ENCODE measurements at places on chromosomes 7 and 10.

GRCh38 chr10:78602201-78602932 is 466.4 kb upstream of the ZMIZ1 start:
- peak; percentile 14 for DNase-seq

GRCh38 chr10:67076144-67076543 is 150.3 kb downstream of the LRRTM3 start:
- DNase-seq: no peak

DNA sequence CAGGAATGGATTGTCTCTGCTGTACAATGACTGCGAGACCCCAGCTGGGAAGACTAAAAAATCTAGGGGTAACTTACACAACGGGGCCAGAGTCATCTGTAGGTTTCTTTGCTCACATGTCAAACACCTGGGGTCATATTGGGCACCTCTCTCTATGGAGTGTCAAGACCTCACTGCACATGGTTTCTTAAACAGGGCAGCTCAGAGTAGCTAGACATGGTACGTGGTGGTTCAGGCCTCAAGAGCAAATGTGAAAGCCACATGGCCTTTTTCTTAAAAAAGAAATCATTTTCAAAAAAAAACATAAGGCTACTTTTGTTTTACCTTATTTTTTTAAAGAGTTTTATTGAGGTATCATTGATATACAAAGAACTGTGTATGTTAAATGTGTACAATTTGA is 162.2 kb upstream of the ITGB1 start:
- no peak for DNase-seq

DNA sequence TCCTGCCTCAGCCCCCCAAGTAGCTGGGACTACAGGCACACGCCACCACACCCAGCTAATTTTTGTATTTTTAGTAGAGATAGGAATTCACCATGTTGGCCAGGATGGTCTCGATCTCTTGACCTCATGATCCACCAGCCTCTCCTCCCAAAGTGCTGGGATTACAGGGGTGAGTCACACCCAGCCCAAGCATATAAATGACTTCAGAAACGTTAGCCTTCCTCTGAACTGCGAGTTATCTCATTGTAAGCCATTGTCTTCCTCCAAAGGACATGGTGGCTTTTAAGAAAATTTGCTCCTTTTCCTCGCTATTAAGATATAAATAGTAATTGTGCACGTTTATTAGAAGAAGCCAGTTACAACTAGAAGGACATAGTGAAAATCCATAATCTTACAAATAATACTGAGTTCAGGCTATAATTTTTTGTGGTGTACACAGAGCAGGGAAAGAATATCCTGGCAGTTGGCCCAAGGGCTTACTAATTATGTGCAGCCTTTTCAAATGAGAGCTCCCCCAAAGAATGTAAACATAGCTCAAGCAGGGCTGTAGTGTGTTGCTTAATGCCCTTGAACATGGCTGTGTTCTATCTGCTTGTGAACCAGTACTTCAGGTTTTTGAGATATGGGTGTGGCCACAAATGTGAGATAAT is 495.8 kb downstream of the PARD3 start:
- no peak for DNase-seq

GRCh38 chr10:7587168-7587864 is 79.5 kb downstream of the ITIH5 start:
- DNase-seq: no peak

DNA sequence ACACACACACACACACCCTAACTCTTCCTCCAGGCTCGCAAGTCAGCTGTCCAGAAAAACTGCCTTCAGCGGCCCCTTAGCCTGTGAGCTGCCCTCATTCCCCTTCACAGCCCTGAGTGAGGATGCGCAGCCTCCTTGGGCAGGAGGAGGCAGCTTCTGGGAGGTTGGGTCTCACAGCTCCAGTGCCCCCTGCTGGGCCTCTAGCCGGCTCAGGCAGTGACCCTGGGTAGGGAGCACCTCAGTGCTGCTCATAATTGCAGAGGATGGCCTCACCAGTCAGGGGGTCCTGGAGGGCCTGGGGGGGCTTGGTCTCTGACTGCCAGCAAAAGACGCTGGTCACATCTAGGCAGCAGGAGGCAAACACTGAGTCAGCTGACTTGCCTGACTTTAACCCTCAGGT is 43.7 kb downstream of the ZNF273 start:
- no peak for DNase-seq

- no peak for DNase-seq
Observed at GRCh38 chr7:55641811-55642210, 69.5 kb upstream of the VOPP1 start.

GRCh38 chr10:5524641-5525560 is at the start of gene CALML3:
Gene CALML3, plus strand, starts transcription at chr10:5524961. Its CDS starts 125 bp downstream, at chr10:5525086.
- no peak for DNase-seq

DNA sequence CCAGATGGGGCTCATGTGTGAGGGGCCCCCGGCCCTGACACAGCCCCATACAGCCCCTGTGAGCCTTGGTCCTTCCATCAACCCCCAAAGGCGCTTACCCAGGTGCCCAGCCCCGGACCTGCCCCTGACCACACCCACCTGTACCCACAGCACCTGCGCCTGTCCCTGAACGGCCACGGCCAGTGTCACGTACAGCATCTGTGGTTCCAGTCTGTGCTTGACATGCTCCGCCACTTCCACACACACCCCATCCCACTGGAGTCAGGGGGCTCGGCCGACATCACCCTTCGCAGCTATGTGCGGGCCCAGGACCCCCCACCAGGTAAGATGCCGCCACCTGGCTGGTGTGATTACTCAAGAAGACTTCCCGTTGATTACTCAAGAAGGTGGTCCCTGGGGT is 33.5 kb downstream of the SH2B2 start:
- DNase-seq: no peak

- no peak for DNase-seq
Observed at GRCh38 chr10:93766918-93767317, 9.2 kb downstream of the LGI1 start.

GRCh38 chr7:50476953-50477625 is 26.9 kb upstream of the FIGNL1 start:
- no peak for DNase-seq

GRCh38 chr7:24143547-24143946 is 140.4 kb upstream of the NPY start:
- no peak for DNase-seq

DNA sequence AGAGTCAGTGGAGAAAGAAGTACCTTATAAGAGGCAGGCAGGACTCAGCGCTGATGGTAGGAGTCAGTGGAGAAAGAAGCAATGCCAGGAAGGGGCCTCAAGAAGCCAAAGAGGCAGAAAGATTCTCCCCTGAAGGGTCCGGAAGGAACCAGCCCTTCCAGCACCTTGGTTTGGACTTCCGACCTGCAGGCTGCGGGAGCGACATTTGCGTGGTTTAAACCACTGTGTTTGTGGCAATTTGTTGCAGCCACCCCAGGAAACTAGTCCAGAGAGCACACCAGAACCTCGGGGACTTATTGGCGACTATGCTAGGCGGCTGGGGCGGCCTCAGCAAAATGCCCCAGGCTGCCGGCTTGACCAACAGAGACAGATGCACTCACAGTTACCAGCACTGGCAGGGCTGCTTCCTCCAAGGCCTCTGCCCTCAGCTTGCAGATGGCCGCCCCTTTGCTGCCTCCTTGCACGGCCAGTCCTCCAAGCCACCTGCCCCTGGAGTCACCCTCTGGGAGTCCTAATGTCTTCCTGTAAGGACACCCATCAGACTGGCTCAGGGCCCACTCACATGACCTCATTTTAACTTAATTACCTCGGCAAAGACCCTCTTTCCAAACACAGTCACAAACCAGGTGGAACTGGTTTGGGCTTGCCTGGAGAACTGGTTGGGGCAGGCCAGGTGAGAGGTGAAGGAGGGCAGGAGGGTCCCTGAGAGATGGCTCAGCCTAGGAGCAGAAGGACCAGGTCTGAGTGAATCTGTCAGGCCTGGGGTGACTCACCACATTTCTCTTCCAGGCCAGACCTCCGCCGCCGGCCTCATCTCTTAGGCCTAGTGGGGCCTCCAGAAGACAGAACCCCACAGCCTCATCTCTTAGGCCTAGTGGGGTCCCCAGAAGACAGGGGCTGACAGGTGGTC is 26.1 kb downstream of the CALML3 start:
- DNase-seq: no peak

GRCh38 chr10:132420469-132420980 is 23.5 kb downstream of the PWWP2B start:
- DNase-seq: no peak

- no peak for DNase-seq
Observed at GRCh38 chr10:118995739-118996138, 33.8 kb upstream of the NANOS1 start.

DNA sequence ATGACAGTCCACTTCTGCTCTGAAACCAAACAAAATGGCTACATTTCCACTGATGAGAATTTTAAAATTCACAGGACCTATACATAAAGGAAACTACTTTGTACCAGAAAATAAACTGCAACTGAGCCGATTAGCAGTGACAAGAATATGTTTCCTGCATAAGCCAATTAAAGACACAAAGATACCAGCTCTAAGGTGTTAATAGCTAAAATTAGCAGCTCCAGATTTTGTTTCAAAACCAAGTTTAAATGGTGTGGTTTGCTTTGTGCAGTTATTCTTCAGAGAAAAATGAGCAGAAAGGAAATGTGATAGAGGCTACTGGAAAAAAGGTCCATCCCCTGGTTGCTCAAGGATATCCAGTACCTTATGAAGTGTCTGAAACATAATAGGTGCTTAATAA is 123.2 kb downstream of the ANK3 start:
- no peak for DNase-seq

DNA sequence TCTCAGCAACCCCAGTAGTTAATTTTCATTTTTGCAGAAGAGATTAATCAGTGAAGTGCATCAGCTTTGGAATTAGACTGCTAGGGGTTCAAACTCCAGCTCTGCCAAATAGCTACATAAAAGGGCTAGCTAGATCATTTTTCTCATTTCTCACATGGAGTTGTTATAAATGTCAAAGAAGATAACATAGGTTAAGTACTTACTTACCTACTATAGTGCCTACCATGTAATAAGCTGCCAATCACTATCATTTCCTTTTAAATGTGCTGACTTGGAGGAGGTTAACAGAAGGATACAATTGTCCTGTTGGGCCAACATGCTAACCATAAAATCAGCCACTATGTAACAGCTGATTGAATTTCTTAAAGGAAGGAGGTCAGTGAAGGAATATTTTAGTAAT is 40.7 kb downstream of the KDM7A start:
- no peak for DNase-seq

GRCh38 chr10:47156873-47157272 is 143.1 kb upstream of the GDF10 start:
- DNase-seq: no peak

- DNase-seq: no peak
Observed at GRCh38 chr10:132100091-132100481, 34.3 kb downstream of the JAKMIP3 start.

GRCh38 chr7:73715648-73716317 is 3.7 kb downstream of the STX1A start:
- peak; percentile 38 for DNase-seq

DNA sequence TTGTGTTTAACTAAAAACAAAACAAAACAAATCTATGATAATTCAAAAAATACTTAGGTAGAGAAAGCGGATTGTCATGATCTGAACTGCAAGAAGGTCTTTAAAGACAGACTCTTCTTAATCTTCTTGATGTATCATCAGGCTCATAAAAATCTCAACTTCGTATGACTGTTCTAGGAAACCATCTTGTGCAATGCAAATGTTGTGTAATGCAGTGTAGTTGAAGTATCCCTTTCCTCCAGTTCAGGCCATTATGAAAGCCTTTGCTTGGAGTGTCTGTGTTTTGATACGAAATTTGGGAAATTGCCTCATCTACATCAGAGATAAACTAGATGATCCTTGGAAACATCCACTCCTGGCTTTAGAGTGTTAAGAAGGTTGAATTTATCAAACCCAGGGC is 30.9 kb downstream of the CDK1 start:
- no peak for DNase-seq

GRCh38 chr7:87038993-87039690 is 20.3 kb downstream of the ELAPOR2 start:
- no peak for DNase-seq

- DNase-seq: no peak
Observed at GRCh38 chr7:88546808-88547207, 212.7 kb upstream of the ZNF804B start.

DNA sequence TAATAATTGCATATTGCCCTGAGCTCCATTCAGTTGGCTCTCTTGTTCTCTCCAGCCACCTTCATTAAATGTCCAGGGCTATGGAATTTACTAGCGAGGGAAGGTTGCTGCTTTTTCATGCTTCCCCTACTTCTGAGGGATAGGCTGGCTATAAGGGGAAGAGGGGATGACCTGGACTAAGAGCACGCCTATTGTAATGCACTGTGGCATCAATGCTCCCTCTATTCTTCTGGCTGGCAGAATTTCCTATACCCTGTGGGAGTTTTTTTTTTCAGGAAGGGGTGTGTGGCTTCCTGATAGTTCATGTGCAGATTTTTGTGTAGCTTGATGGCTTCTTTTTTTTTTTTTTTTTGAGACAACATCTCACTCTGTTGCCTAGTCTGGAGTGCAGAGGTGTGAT is 155.8 kb downstream of the SND1 start:
- DNase-seq: no peak

DNA sequence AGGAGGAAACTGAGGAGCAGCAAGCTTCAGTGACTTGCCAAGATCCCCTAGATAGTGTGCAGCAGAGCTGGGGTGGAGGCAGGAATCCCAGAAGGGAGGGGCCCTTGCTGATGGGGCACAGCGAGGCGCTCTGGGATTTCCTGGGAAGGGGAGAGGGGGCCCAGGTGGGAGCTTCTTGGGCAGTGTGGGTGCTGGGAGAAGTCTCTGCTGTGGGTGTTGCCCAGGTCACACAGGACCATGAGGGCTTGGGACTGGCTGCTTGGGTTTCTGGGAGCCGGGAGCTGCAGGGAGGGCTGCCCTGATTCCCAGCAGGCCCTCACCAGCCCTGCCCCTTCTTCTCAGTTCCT is 55.2 kb downstream of the TSPAN15 start:
- no peak for DNase-seq

GRCh38 chr7:83697804-83698530 is 49.0 kb upstream of the SEMA3E start:
- no peak for DNase-seq

GRCh38 chr10:78260141-78260540 is 226.5 kb downstream of the RPS24 start:
- DNase-seq: no peak

DNA sequence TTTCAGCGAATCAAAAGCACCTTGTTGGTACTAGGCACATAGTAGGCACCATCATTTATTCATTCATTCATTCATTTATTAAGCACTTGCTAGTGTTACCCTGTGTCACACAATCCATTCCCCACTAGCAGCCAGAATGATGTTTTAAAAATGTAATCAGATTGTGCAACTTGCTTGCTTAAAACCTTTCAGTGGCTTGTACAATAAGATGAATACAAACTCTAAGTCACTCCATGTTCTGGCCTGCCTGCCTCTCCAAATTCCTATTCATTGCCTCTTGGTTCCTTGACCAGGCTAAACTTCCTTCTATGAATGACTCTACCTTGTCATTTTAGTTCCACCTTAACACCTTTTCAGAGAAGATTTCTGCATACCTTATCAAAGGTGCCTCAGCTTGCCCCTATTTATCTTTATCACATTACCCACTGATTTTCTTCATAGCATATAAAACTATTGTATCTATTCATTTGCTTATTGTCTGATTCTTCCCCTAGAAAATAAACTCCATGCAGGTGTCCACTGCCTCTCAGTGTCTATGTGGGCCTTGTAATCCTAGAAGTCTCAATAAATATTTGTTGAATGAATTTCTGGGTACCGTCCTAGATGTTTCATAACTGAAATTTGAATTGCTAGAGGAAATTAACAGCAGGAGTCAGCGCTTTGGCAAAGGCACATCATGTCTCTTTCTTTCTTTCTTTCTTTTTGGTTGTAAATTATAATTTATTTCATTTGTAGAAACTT is 169.5 kb downstream of the TMEM26 start:
- no peak for DNase-seq

Measured in stimulated activated CD4-positive, alpha-beta T cell treated with anti-CD3 and anti-CD28 coated beads, Interleukin-1b, Interleukin-23, amount 100 ng/mL, for 4 hours (primary cell).